ENCODE measurements at places on chromosomes 3 and 15.
A peak's percentile ranks its signal among the peaks of the same experiment; 100 is the strongest.

GRCh38 chr15:48109856-48110531, 10.8 kb upstream of the SLC24A5 start:
- DNase-seq, result no peak

DNA sequence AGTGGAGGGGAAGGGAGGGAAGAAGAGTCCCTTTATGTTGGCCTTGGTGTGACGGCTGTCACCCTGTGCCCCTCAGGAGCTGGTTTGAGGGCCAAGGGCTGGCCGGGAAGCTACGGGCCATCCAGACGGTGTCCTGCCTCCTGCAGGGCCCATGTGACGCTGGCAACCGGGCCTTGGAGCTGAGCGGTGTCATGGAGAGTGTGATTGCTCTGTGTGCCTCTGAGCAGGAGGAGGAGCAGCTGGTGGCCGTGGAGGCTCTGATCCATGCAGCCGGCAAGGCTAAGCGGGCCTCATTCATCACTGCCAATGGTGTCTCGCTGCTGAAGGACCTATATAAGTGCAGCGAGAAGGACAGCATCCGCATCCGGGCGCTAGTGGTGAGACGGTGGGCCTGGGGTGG, 8.1 kb upstream of the RCCD1 start:
- no peak for DNase-seq

- DNase-seq, result no peak
These were observed 436 bp upstream of the SLC9A9 start for GRCh38 chr3:143848704-143849103.

- DNase-seq, result no peak
These were observed 78.9 kb upstream of the GSK3B start for GRCh38 chr3:120173056-120173675.

GRCh38 chr3:43581343-43581742, 40.5 kb downstream of the ANO10 start:
- no peak for DNase-seq

DNA sequence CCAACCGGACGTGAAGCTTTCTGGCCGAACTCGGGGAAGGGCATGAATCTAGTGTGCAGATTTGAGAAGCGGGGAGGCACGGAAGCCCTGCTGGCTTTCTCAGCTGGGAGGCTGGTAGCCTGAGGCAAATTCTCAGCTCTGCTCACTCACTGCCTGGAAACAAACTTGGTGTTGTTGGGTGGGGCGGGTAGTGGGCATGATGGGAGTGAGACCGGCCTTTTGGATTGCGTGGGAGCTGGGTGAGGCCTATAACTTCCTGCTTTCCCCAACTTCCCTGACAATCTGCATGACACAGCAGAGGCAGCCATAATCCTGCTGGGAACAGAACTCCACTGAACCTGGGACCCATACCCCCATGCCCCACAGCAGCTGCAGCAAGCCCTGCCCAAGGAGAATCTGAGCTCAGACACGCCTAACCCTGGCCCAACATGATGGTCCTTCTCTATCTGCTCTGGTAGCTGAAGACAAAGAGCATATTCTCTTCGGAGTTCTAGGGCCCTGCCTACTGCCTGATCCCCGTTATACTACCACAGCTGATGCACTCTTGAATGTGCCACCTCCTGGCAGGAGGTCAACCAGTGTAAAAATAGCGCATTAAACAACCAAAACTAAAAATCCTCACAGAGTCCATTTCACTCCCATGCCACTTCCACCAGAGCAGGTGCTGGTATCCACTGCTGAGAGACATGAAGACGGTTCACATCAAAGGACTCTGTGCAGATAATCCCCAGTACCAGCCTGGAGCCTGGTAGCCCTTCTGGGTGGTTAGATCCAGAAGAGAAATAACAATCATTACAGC, 44.7 kb downstream of the CEP70 start:
- DNase-seq, result no peak

DNA sequence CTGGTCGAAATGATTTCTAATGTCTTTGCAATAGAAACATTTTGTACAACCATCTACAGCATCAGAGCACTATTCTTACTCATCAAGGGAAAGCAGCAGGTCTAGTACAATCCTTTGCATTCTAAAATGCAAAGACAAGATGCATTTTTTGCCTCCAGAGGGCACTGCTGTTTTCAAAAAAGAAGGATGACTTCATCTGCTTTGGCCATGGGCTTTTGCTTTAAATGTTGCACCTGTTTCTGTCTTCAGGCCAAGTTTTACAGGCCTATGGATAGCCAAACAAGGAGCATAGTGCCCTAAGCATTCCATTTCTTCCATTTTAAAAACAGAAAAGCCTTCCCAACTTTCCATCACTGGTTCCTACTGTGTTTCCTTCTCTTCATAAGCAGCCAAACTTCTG, 3.4 kb downstream of the PARP9 start:
- peak; percentile 33 for DNase-seq

GRCh38 chr3:157175691-157176507, 16.0 kb upstream of the CCNL1 start:
- DNase-seq, result peak; percentile 34

GRCh38 chr15:69367236-69367635, 46.9 kb upstream of the KIF23 start:
- DNase-seq, result no peak

GRCh38 chr15:31276596-31277298, 49.9 kb upstream of the KLF13 start:
- no peak for DNase-seq

DNA sequence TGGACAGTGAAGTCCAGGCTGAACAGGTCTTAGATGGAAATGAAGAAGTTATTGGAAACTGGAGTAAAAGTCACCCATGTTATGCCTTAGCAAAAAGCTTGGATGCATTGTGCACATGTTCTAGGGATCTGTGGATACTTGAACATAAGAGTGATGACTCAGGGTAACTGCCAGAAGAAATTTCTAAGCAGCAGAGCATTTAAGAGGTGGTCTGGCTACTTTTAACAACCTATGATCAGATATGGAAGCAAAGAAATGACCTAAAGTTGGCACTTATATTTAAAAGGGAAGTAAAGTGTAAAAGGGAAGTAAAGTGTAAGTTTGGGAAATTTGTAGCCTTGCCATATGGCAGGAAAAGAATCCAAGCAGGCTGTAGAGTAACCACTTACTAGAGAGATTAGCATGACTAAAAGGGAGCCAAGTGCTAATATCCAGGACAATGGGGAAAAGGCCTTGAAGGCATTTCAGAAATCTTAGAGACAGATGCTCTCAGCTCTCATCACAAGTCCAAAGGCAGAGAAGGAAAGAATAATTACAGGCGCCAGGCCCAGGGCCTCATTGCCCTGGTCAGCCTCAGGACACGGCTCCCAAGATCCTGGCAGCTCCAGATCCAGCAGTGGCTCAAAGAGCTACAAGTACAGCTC, 73.9 kb upstream of the KCNH8 start:
- no peak for DNase-seq

DNA sequence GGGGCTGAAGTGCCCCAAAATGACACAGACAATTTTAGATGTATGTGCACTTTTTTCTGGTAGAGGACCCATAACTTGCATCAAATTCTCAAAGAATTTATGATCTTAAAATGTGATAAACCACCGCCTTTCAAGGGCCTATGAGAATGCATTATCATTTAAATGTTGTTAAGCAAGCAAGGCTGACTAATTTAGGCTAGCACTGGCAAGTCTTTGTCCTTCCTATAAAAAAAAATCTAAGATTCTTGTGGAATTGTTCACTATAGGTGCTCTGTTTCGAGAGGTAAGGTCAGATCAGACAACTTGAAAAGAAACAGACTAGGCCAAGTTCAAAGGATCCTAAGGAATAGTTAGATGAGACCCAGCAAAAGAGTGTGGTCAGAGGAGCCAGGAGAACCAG, 128.9 kb upstream of the PHLDB2 start:
- DNase-seq, result no peak

DNA sequence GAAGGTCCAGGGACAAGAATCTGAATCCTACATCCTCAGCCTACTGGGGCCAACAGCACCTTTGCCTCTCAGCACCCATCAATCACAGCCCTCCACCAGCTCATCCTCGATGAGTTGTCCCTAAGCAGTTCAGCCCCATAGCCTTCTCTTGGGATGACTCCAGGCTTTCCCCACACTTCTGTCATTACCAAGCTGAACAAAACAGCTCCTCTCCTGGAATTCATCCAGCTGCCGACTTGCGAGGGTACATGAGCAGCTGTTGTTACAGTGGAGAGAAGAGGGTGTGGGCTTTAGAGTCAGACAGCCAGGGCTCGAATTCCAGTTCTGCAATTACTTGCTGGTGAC, 69.0 kb upstream of the THBS1 start:
- peak; percentile 41 for DNase-seq

DNA sequence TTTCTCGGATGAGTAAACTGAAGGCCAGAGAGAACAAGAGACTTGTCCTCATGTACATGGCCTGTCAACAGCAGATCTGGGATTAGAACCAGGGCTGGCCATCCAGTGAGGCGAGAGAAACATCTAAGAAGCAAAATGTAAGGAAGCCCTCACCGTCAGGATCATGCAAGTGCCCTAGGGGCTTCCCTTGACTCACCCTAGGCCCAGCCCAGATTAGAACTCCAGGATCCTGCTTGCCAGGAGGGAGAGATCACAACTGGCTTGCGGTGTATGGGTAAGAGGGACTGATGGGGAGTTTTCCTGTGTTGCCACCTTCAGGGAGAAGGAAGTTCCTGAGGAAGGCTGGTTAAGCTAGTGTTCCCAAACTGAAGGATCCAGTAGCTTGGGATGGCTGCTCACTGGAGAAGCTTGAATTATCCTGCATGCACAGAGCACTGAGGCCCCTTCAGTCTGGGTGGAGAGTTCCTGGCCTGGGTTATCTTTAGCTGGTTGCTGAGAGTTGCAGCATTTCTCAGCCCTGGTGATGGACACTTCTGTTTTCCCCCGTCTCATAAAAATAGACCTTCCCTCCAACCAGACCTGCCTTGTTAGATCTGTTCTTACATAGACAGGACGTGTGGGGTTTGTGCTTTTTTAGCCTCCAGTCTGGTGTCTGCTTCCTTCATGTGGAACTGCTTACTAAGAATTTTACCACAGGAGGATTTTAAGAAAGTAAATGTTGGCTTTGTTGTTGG, 28.2 kb upstream of the XIRP1 start:
- no peak for DNase-seq

- DNase-seq, result no peak
These were observed 20.9 kb upstream of the TBC1D21 start for GRCh38 chr15:73852507-73852906.

GRCh38 chr3:128556907-128557306, 63.9 kb upstream of the GATA2 start:
- no peak for DNase-seq

GRCh38 chr3:44130249-44130648, 111.4 kb upstream of the TOPAZ1 start:
- no peak for DNase-seq

GRCh38 chr3:196634829-196635228, 4.7 kb upstream of the NRROS start:
- DNase-seq, result no peak

GRCh38 chr15:66212563-66212921, 41.0 kb downstream of the MEGF11 start:
- DNase-seq, result no peak

DNA sequence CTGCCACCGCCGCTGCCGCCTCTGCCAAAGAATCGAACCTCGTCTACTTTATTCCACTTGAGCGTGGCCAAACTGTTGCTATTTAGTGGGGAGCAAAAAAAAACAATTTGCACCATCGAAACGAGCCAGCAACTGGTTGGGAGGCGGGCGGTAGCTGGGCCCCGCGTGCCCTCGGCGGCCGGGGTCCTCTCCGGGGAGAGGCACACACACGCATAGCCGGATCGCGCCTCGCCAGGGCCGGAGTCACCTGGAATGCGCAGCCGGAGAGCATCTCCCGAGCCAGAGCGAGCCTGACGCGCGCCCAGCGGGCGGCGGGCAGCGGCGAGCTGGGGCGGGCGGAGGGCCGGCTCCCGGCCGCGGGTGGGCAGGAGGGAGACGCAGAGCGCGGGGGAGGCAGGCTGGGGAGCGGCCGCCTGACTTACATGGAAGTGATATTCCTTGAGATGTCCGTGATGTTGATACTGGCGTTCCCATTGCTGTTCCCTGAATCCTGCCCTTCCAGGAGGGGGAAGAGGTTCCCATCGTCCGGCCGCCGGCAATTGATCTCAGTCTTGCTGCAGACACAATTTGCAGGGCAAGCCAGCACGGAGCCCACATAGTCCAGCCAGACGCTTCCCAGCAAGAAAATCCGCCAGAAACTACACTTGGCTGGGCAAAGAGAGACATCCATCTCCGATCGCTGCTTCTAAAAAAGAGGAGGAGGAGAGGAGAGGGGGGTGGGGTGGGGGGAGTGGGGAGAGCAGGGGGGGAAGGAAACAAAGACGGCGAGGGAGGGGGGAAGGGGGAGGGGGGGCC, 858 bp downstream of the NTRK3 start:
- no peak for DNase-seq

DNA sequence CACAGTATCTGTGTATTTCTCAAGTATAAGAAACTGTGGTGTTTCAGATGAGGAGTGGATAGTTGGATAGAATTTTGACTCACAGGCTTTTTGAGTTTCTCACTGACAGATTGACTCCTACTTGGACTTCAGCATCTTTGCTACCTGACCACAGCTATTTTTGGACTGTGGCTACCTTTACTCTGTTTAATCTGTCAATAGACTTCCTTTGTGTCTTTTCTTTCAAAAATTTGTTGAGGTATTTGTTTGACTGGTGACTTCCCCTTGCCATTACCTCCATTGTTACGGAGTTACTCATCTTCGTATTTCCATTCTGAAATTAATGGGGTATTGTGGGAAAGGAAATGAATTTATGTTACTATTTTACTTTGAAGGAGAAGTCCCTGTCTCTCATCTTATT, 123.8 kb downstream of the AGBL1 start:
- DNase-seq, result no peak

DNA sequence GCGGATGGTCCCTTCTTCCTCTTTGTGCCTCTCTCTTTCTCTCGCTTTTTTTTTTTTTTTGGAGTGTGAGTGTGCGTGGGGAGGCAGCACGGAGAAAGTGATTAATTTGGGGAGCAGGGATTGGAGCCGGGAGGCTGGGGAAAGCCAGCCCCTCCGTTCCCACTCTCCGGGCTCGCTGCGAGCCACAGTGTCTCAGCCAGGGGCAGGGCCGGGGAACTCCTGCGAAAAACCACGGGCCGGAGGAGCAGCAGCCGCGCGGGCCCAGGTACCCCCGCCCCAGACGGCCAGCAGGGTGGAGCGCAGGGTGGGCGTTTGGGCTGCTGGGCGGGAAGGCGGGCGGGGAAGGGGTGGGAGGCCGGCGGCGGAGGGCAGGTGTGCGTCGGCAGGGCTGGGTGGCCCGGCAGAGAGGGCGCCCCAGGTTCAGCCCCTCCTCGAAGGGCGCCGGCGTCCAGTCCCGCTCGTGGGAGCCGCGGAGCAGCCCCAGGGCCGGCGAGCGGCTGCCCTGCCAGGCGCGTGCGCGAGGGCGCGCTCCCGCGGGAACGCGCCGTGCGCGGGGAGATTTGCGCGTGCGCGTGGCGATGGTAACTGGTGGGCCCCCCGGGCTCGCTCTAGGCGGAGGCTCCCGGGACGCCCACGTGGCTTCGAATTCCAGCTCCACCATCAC, 1.4 kb downstream of the CHL1 start:
- DNase-seq, result no peak

GRCh38 chr3:139427283-139428060, 38.0 kb upstream of the COPB2 start:
- DNase-seq, result peak; percentile 63
